Activated CD8-positive, alpha-beta memory T cell treated with anti-CD3 and anti-CD28 coated beads, Interleukin-2, amount 10 ng/mL, durations not matched to agents 7 days and 5 days (primary cell): ENCODE measurements at places on chromosomes 1 and 21. TPM values are rescaled to one million over a fixed set of nuclear protein-coding genes. Genes with fewer than 3 reads are reported as not detected.

DNA sequence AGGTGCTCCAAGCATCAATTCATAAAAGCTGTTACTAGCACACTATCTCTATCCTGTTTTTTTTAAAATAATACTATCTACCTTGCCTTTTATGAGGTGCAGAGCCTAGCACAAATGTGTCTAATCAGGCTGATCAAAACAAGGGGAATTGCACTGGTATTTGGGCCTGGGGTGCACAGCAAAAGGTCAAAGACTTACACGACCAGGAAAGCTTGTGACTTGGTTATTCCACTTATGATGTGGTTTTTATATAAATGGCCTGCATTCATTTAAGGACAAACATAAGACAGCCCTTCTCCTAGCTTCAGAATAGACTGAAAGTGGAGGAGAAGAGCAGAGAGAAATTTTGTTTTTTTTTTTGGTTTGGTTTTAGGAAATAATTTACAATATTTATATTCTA lies 98.4 kb upstream of the SGIP1 start:
- DNase-seq, result no peak

GRCh38 chr1:155858800-155859233 lies 550 bp upstream of the SYT11 start:
- DNase-seq, result peak; percentile 46

LCE2C gene
- not detected for total RNA-seq

GRCh38 chr1:161887730-161888287 lies 121.7 kb downstream of the ATF6 start:
- DNase-seq, result no peak

DNA sequence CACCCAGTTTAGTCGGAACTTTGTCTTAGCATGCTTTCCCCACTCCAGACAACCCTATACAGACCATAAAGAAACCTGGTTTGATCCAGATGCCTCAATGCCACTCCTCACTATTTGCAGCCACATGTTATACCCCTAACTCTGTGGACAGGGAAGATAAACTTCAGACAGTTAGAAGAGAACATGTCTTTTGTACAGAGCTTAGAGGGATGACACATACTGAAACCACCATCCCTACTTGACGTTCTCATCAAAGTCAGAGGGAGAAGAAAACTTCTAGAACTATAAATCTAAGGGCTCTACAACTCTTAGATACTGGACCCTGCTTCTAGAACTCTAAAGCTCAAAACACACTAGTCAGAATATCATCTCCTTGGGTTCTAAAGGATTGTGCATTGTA lies 3.7 kb downstream of the SYT6 start:
- DNase-seq, result no peak

PTPN14 gene
- 1.1 TPM for total RNA-seq

SH2D1B gene
- total RNA-seq, result not detected

TNFSF4 gene
- 17.5 TPM for total RNA-seq

DNA sequence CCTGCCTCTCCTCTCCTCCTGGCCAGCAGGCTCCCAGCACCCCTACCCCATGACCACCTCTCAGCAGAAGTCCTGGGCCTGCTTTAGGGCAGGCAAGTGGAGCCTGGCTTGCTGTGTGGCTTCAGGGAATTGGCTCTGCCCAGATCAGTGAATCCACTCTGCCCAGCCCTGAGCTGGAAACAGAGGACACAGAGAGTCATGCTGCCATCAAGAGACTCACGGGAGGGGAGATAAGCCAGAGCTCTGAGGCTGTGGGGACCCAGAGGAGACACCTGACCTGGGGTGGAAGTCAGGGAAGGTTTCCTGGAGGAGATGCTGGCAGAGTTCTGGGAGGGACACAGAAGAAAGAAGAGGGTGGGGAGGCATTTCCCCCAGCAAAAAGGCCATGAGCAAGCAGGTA lies 54.2 kb downstream of the GLIS1 start:
- DNase-seq, result no peak

ECM1 gene
- total RNA-seq, result 1.0 TPM

GRCh38 chr21:34639250-34639649 lies 24.3 kb upstream of the RCAN1 start:
- no peak for DNase-seq

DNA sequence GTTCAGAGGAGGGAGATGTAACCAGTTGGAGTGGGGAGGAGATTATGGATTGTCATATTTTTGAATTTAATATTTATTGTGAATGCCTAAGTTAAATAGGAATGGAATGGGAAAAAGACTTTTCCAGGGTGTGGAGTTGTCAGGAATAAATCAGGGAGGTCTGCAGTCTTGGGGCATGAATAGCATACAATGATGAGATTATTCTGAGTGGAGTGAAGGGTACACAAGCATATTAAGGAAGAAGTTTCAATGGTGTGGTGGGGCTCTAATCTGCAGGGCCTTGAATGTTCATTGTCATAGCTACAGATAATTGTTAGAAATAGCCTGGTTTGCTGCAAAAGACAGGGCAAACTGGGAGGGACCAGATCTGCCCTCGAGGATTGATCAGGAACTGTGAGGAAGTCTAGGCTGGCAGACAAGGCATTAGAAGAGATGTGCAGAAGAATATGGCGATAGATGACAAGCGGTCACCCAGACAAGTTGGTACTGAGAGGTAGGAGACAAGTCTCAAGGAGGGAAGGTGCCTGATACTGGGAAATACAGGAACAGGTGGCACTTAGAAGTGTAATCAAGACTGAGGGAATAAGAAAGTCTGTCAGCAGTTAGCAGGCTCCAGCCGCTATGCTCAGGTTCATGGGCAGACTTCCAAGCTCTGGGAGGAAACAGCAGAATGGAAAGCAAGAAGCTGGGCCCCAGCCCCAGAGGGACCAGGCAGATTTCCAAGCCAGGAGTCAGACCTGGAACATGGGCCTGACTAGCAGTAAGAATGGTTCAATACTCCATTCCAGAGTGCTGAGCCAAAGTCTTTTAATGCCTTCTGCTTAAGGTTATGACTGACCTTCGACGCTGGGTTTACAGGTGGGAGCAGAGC lies 20.9 kb upstream of the RGL1 start:
- no peak for DNase-seq

NFASC gene
- 0.14 TPM for total RNA-seq

PCBP3 gene
- total RNA-seq, result 1.3 TPM

GSTM1 gene
- total RNA-seq, result not detected

DNA sequence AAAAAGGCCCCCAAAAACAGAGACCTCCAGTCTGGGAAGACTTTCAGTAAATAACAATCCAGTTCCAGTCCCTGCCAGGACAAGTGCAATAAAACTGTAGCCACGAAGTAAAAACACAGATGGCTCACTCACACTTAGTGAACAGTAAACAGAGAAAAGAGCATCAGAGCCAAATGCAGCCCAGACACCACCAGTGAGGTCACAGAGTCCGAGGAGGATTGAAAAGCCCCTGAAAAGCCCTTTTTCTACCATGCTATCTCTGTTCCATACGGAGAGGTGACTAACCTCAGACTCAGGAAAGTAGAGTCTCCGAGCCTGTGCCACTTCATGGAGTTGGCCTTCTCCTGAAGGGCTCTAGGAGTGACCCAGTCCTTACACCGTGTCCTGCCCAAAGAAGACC lies 84.5 kb downstream of the COLGALT2 start:
- DNase-seq, result no peak

SLC44A5 gene
- total RNA-seq, result 0.40 TPM

MPC2 gene
- 59.3 TPM for total RNA-seq
